ENCODE measurements at places on chromosomes 7 and 10.

DNA sequence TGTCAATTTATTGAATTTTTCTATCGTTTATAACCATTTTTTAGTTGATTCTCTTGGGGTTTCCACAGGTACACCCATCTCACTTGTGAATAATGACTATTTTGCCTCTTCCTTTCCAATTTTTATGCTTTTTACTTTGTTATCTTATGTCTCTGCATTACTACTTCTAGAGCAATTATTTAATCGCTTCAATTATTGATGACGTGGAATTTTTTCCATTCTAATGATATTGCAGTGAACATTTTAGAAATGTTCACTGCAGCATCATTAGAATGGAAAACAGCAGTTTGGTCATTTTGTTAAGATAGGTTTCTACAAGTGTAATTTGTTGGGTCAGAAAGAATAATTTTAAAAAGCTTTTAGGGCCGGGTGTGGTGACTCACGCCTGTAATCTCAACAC lies 27.1 kb downstream of the FZD1 start:
- DNase-seq: no peak

DNA sequence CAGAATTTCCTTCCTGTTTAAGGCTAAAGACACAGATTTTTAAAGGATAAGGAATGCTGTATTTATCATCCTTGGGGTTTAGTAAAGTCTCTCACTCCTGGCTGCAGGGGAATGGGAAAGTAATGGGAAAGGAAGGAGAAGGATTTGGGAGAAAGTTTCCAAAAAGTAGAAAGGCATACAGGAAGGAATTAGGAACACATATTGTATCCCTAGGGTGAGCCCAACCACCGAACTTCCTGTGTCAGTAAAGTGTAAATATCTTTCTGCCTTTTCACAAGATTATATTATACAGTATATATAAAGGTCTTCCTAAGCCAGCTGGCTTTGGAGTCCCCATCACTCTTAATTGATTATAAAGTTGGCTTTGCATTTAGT lies 12.0 kb upstream of the UBE2D1 start:
- DNase-seq: no peak

DNA sequence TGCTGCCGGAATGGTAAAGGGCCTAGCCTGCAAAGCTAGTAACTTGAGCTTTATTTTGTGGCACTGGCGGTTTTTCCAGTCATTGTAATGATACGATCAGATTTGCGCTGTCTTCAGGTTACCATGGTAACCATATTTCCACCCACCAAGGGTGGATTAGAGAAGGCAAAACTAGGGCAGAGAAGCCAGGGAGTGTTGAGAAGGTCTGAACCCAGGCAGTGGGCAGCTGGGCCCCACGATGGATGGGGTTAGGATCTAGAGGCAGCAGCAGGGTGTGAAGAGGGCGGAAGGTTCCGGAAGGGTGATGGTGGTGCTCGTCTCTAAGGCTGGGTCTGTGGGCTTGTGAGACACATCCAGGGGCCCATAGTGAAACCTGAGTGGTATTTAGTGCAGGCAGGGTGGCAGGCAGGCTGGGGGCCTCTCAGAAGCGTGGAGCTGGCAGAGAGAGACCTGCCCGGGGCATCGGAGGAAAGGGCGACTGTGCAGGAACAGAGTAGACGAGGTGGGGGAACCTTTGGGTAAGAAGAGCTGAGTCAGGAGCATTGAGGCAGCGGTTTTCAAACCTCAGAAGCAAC lies 87.9 kb upstream of the GTF2I start:
- DNase-seq: no peak

GRCh38 chr10:69130251-69130650 lies 6.3 kb downstream of the VPS26A start:
- no peak for DNase-seq

GRCh38 chr7:71343039-71343438 lies 211.1 kb downstream of the GALNT17 start:
- DNase-seq: no peak

- no peak for DNase-seq
Observed at GRCh38 chr10:29804025-29804852, 169.5 kb upstream of the SVIL start.

DNA sequence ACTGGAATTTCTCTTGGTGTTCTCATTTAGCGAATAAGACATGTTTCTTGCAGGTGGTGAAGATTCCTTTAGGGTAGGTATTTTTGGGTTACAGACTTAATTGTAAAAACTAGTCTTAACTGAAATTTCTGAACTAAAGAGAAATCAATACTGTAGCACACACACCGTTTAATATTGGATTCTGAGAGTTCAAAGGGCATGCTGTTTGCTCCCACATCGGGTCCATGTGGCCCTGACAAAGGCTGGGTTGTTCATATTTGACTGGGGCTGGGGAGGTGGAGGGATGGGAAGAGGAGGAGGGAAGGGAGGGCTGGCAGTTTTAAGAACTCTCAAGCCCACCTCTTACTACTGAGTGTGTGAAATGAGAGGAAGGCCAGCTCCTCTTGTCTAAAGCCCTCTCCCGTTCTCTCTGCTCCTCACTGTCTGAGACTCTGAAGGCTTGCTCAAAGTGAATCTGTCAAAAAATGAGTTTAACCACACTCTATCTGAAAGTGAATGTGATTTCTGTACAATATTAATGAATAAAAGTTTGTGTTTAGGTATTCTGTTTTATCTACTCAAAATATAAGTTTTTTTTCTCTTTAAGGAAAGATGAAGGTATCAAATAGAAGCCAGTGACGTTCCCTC lies 40.0 kb upstream of the RHEB start:
- DNase-seq: no peak

GRCh38 chr7:148021507-148022045 lies 569.0 kb upstream of the C7orf33 start:
- DNase-seq: no peak

- no peak for DNase-seq
Observed at GRCh38 chr10:5887029-5887428, 2.7 kb downstream of the ANKRD16 start.

DNA sequence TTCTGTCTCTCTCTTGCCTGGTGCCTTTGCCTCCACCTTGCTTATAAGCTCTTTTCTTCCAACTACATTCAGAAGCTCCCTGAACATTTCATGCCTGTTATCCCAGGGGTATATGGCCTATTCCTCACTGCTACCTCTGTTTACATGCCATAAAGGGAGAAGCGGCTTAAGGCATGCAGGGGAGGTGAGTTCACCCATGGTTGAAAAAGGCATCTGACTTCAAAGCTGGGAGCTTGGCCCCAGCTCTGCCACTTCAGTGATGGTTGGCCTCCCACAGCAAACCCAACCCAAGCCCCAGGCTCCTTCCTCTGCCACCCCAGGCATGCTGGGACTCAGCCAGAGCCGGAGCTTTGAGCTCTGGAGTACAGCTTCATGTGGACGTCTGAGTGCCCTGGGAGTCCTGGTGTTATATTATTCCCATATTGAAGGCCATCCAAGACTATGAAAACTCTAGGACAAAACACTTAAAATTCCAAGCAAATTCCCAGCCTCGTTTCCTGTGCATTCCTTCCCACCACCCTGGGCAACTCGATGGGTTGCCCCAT lies 468.6 kb upstream of the ZMIZ1 start:
- no peak for DNase-seq

- DNase-seq: no peak
Observed at GRCh38 chr10:50566150-50566549, 57.6 kb downstream of the SGMS1 start.

GRCh38 chr10:88150339-88150738 lies 286.9 kb downstream of the PTEN start:
- DNase-seq: no peak

DNA sequence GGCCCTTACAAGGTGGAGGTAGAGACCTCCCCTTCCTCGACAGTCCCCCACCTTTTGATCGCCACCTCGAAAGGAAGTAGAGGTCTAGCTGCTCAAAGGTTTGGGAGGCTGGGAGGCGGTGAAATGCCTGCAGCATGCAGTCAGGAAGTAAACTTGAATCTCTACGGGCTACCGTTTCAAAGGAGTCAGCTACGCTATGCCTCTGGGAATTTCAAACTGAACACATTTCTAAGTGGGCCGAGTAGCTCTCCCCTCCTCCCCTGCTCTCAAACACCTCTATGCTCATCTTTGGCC lies 68.0 kb downstream of the CXCL12 start:
- DNase-seq: no peak

- no peak for DNase-seq
Observed at GRCh38 chr7:151129960-151130591, 37.4 kb downstream of the GBX1 start.

DNA sequence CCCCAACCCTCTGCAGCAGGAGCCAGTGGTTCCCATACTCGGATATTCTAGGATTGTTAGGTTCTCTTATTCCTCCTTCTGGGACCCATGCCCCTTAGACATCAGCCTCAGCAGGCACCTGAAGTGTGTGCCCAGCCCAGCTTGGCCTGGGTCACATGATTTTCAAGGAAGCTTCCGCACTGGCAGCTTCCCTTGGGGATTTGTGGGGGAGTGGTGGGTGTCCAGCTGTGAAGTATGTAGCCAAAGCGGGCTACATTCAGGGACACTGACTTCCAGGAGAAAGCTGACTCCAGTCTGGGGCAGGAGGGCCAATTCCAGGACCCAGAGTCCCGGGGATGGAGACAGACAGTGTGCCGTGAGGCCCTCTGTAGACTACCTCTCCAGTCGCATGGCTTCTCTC lies 1.3 kb downstream of the LDB1 start:
- no peak for DNase-seq

- DNase-seq: no peak
Observed at GRCh38 chr10:74061104-74061503, 63.2 kb downstream of the VCL start.

DNA sequence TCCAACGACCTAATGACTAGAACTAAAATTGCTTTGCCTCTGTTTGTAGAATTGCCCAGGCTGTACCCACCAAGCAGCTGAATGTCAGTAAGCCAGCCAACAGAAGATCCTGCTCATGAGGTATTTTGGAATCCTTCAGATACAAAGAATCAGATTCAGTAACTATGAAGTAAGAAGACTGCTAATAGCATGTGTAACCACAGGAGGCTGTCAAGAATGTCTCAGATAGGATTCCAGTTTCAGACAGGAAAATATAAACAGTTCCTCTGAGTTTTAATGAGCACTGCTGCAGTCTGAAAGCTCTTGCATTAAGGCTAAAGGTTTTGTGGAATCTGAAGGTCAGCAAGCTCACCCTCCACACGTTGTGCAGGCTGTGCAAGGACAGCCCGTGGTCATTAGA lies 112.6 kb upstream of the ADAM12 start:
- no peak for DNase-seq

- no peak for DNase-seq
Observed at GRCh38 chr10:88989824-88990383, 694 bp upstream of the FAS start.

DNA sequence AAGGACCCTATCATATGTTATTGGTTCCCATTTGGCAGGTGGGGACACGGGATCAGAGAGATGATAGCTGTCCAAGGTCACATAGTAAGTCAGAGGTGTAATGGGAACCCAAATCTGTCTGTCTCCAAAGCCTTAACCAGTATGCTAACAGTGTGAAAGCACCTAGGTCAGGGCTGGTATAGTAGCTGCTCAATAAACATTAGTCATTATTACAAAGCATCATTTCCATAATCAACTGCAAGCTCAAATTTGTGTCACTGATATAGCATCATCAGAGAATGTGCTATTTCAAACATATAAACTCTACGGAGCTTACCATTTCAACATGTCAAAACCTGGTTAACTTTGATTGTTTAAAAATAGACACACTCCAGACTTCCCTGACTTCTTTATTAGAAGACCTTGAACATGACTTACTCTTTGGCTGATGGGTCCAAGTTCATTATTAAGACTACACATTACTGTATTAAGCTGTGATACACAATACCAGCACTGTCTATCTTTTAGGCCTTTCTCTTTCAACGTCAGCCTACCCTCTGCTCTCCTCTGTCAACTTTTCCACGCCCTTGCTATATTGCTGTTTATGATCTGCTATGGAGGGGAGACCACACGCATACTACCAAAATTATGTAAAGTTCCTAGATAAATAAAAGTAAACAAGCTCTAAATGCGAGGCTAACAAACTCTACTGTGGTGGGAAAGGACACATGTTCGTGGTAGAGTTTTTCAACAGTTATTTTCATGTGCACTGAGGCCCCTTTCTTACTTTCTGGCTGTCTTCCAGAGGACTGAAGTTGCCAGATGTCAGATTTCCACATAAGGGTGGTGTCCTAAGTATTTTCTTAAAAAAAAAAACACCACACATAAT lies 33.6 kb downstream of the DNMBP start:
- no peak for DNase-seq

- DNase-seq: no peak
Observed at GRCh38 chr7:85023916-85024315, 162.9 kb downstream of the SEMA3D start.

- DNase-seq: no peak
Observed at GRCh38 chr10:88652616-88653015, 11.6 kb upstream of the LIPF start.

DNA sequence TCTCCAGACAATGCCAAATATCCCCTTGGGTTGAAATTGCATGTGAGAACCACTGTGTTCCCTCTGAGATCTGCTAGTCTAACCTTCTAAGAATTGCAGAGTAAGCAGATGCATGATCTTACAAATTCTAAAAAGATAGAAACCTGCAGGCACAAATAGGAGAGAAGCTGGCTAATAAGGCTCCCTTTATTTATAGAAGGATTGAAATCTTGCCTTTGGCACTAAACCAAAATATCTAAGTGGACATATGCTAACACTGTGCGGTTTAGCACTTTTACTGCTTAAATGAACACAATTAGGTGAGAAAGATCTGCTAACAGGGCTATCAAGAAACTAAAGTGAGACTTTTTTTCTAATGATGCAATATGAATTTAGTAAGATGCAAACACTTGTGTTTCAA lies 225.5 kb downstream of the DOCK4 start:
- no peak for DNase-seq

- DNase-seq: no peak
Observed at GRCh38 chr10:79047875-79048638, 20.7 kb upstream of the ZMIZ1 start.

- no peak for DNase-seq
Observed at GRCh38 chr10:88505680-88506215, 77.4 kb downstream of the RNLS start.

DNA sequence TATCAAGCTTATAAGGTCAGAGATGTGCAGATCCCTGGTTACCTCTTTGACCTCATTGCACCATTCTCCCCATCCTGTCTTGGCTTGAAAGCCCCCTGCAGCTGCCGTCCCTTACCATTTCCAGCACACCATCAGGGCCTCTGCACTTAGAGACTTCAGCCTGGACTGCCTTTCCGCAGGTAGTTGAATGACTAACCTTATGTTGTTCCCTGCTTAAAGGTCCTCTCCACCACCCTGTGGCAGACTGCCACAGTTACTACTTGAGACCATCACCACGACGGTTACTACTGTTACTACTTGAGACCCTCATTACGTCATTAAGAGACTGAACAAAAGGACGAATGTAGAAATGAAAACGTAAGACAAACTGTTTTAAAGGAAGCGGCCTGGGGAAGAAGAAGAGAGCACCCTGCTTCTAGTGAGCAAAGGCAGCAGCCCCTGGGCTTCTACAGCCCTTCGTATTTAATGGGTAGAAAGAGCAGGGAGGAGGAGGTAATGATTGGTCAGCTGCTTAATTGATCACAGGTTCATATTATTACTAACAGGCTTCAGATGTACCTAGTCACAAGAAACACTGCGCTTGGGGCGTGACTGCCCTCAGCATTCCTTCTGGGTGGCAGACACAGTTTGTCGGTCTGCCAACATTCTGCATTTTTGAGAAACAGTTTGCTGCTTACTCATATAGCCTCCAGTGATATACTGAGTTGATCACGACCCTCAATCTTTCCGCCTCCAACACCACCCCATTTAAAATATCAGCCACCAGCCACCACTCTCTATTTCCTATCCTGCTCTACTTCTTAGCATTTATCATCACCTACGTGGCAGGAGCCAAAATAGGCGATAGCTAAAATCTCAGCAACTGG lies 74.1 kb upstream of the PARD3 start:
- no peak for DNase-seq
